ENCODE measurements at places on chromosomes 13 and 19.

DNA sequence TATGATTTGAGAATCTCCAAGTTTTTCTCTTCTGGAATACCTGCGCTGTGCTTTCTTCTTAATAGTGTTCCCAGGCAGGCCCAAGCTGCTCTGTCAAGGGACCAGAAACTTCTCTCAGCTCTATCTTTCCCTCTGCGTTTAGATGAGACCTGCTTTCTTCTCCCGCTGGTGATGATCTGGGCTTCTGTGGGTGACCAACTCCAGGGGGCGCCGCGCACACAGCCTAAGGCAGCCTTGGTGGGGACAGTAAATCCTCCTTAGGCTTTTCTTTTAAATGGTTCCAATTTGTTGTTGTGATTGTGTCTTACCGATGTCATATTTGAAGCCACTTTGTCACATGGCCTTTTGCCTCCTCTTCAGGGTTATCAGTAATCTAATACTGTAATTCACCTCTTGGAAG is 439.4 kb upstream of the KLF12 start:
- no peak for DNase-seq

GRCh38 chr13:76175961-76176725 is 540.0 kb downstream of the LMO7 start:
- DNase-seq, result no peak

GRCh38 chr13:83941701-83942335 is 59.5 kb upstream of the SLITRK1 start:
- DNase-seq, result no peak

- DNase-seq, result no peak
Measured at GRCh38 chr19:33551676-33552075, 30.1 kb upstream of the PEPD start.

- DNase-seq, result no peak
Measured at GRCh38 chr19:7856109-7856591, 18.0 kb downstream of the PRR36 start.

DNA sequence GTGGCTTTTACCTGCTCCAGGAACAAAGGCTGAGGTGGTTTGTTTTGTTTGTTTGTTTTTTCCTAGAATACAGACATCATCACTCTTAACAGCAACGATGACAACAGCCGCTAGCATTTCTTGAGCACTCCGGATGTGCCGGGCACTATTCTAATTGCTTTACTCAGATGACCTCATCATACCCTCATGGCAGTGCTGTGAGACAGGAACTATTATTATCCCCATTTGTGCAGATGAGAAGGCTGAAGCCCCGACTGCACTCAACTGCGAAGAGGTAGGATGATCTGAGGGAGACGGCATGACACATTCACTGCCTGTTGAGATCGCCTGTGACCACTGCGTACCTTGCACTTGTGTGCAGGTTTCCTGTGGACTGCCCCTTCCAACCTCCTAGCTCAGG is 66.5 kb downstream of the CCDC70 start:
- no peak for DNase-seq

DNA sequence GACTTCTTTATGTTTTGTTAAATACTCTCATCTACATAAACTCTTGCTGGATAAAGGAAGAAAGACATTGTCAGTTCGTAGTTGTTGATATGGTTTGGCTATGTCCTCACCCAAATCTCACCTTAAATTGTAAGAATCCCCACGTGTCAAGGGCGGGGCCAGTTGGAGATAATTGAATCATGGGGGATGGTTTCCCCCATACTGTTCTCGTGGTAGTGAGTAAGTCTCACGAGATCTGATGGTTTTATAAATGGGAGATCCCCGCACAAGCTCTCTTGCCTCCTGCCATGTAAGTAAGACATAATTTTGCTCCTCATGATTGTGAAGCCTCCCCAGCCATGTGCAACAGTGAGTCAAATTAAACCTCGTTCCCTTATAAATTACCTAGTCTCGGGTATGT is 3.6 kb downstream of the ADGRE1 start:
- no peak for DNase-seq

- DNase-seq, result peak; percentile 65
Measured at GRCh38 chr13:26785838-26786630, 25.4 kb upstream of the GPR12 start.

DNA sequence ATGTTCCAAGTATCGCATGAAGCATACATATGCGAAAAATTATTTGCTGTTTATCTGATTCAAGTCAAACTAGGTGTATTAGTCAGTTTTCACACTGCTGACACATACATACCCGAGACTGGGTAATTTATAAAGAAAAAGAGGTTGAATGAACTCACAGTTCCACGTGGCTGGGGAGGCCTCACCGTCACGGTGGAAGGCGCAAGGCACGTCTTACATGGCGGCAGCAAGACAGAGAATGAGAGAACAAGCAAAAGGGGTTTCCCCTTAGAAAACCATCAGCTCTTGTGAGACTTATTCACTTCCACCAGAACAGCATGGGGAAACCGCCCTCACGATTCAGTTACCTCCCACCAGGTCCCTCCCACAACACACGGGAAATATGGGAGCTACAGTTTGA is 13.0 kb upstream of the PROZ start:
- DNase-seq, result no peak

- no peak for DNase-seq
Measured at GRCh38 chr13:40692946-40693345, 26.5 kb upstream of the FOXO1 start.

DNA sequence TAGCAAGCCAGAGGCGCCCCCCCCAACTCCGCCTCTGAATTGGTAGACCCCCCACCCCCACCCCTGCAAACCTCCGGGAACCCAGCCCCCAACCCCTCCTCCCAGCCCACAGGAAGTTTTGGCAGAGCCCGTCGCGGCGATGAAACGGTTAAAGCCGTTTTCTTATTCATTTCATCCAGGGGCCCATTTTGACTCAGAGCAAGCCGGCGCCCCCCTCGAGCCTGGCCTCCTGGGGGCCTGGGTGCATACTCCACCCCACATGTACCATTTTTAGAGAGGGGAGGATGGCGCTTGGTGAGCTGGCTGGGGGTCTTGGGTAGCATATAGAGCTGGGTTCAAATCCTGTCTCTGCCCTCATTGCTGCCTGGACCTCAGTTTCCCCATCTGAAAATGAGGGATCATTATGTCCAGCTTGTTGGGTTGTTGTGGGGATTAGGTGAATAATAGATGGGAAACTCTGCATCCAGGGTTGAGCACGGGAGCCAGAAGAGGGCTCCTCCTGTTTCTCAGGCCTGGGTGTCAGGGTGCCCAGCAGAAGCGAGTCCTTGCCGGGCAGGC is 7.9 kb upstream of the JUNB start:
- peak; percentile 32 for DNase-seq

DNA sequence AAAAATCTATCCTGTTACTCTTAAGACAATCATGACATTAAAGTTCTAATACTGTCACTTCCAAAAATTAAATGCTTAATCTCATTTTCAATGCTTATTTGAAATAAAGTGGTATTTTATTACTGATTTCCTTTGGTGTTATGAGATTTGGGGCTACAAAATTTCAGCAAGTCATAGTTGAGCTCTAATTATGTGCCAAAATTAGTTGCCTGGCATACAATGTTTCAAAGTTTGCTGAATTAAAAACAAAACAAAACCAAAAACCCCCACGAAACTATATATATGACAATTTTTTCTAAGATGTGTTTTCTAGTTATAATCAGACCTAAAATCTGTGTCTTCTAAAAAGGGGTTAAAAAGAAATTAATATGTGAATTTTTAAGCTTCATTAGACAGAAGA is 62.2 kb downstream of the KCNRG start:
- DNase-seq, result no peak

DNA sequence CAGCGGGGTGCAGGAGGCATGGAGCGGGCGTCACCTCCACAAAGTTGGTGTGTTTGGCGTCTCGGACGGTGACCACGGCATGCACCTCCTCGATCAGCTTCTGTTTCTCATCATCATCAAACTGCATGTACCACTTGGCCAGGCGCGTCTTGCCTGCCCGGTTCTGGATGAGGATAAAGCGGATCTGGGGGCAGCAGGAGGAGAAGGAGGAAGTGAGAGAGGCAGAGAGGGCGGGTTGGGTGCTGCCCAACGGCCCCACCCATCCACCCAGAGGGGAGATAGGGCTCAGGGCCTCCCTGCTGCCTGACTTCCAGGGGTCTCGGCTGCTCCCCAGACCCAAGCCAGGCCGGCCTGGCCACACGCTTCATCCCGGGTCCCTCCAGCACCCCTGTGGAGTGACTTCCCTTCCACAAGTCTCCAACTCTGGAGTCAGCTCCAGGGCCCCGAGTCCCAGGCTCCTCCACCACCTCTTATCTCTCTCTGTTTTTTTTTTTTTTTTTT is 4.6 kb downstream of the AP2S1 start:
- DNase-seq, result no peak

- no peak for DNase-seq
Measured at GRCh38 chr19:18656337-18657086, 19.7 kb downstream of the KLHL26 start.

DNA sequence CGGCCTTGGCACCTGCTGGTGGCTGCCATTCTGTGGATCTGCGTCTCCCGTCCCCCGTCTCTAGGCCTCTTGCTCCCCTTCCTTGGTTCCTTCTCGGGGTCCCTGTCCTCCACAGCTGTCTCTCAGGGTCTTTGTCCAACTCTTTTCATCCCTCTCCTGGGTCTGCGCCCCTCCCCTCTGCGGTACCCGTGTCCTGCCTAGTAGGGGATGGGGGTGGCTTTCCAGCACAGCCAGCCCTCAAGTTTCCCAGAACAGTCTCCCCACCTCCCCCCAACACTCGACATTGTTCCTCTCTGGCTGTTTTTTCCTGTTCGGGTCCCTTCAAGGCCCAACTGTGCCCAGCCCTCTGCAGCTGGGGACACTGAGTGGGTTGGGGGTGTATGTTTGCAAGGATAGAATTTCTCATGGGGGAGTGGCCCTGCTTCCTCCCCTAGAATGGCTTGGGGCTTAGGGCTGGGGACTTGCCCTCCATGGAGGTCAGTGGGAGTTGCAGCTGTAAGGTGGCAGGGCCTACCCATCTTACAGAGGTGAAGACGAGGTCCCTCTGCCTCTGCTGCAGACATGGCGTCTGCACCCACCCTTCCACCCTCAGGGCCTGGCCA is 762 bp upstream of the ADM5 start:
- DNase-seq, result no peak

Data from COR-L47 (cell line).